ENCODE measurements at places on chromosomes 1 and 21.
A peak's percentile ranks its signal among the peaks of the same experiment; 100 is the strongest.

GRCh38 chr1:88398338-88398737 is 285.7 kb upstream of the PKN2 start:
- DNase-seq, result no peak

DNA sequence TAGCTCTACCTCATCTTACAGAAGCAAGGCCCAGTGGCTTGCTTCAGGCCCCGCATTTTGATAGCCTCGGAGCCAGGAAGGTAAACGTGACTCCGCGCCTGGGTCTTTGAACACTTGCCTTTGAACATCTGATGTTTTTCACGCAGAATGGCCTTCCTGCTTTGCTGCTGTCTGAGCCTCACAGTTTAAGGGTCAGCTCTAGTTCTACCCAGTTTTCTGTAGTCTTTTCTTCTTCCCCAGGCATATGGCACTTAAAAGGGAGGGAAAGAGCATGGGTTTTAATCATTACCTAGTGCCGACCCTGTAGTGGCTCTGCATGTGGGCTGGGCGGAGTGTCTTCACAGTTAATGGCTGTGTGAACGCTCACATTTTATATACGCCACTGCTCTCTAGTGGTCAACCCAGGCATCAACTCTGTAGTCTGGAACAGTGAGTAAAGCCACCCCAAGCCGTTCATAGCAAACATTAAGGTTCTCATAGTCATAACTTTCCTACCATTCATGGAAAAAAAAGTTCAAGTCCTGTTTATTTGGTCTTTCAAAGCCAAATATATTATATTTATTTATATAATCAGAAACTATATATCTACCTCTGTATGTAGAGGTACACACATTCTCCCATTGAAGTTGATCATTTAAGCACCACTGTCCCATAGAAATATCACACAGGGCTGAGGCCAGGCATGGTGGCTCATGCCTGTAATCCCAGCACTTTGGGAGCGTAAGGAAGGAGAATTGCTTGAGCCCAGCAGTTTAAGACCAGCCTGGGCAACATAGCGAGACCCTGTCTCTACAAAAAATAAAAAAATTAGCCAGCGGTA is 78.1 kb downstream of the IER5 start:
- peak; percentile 80 for DNase-seq

GRCh38 chr1:2060072-2060471 is 9.9 kb downstream of the PRKCZ start:
- DNase-seq, result no peak

DNA sequence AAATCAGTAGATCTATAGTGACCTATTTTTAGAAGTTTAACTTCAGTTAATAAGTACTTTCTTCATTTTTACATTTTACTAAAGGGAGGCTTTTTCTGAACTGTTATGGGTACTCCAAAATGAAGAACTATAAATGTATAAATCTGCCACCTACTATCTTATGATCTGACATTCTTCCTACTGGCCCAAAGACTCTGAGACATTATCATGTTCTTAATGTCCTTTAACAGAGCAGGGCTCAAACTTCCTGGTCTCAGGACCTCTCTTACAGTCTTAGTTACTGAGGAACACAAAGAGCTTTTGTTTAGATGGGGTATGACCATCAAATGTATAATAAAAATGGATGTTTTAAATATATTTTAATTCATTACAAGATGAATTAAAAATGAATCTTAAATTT is 8.9 kb downstream of the TRIM33 start:
- no peak for DNase-seq

GRCh38 chr21:42525029-42525581 is 11.5 kb downstream of the SLC37A1 start:
- no peak for DNase-seq

DNA sequence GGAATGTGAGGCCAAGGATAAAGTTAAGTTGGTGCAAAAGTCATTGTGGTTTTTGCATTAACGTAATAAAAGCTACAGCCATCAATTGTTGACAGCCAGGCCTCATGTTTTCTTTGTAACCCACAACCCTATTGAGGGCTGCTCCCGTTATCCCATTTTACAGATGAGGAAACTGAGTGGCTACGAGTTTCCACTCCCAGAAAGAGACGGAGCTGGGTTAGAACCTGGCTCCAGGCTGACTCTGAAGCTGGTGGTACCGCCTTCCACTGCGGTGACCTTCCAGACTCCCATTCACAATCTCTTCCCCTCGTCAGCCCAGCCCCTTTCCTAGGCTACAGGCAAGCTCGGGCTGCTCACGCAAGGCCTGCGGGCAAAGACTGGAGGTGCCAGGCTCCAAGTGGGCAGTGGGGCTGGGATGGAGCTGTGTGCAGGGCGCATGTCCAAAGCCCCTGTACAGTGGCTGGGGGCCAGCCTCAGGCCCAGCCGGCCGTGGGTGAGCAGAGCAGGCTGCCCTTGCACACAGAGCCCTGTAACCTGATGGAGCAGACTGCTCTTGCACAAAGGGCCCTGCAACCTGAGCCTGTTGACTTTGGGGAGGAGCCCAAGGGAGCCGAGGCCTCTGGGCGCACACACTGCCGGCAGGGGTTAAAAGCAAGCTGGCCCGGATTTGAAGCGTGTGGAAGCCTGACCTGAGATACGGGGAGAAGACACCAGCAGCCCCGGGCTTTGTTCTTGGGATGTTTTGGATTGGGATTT is 97.4 kb upstream of the TMPRSS2 start:
- DNase-seq, result no peak

Data from activated CD4-positive, alpha-beta memory T cell treated with anti-CD3 and anti-CD28 coated beads for 36 hours (primary cell).